ENCODE measurements at places on chromosomes 11 and 22. TPM values are rescaled to one million over a fixed set of nuclear protein-coding genes. Genes with fewer than 3 reads are reported as not detected.

Gene SLC5A4
- polyA plus RNA-seq: not detected

Gene FOLH1
- polyA plus RNA-seq: not detected

Gene SMC1B
- not detected for polyA plus RNA-seq

Gene SLC29A2
- polyA plus RNA-seq: 0.83 TPM

Gene SLC3A2
- polyA plus RNA-seq: 169 TPM

Measured in CD4-positive, CD25-positive, alpha-beta regulatory T cell (primary cell).